Cardiac fibroblast (primary cell): ENCODE measurements at places on chromosomes 5 and 9.

- no peak for DNase-seq
Measured at GRCh38 chr5:51273021-51273420, 110.2 kb upstream of the ISL1 start.

DNA sequence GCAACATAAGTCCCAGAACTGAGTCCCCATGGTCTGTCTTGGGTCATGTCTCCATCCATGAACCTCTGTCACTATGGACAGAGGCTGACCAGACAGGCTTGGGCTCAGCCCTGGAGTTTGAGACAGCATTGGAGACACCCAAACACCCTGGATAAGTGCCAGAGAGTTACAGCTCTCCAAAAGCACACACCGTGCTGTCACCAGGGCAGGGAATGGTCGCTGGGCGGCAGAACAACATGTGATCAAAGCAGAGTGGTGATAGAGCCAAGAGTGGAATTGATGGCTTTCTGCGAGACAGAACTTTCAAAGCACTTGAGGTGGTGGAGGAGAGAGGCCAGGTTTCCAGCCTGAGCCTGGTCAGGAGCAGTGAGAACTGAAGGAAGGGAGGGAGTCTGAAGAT lies 50.1 kb downstream of the DRD1 start:
- no peak for DNase-seq

DNA sequence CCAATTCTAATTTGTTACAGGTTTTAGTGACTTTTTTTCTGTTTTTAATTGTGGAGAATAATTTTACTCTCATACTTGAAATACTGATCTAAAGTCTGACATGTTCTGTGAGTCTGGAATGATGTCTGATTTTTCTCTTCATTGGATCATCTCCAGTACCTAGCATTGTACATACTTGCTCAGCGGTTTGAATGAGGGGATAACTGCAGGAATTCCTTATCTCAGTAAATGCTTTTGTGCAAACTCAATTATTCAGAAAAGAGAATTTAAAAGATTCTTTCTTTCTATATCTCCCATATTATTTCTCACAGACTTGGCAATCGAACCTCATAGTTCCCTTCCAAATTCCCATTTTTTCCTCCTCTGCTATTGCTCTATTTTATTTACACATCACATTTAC lies 397.9 kb upstream of the SGCD start:
- DNase-seq: no peak

DNA sequence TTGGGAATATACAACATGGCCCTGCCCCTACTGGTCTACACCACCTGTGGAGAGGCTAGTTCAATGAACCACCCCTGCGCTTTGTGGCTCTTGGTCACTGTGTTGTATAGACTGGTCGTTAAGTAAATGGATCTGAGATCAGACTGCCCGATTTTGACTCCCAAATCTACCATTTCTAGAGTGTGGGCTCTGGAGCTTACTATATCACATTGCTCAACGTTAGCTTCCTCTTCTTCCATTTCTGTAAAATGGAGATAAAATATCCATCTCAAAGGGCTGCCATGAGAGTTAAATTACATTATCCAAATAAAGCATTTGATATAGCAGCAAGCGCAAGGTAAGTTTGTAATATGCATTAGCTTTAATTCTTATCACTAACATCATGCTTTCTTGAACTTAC lies 52.7 kb upstream of the IFNK start:
- no peak for DNase-seq

- DNase-seq: peak; percentile 41
Measured at GRCh38 chr5:10594591-10595210, 30.8 kb downstream of the ANKRD33B start.

GRCh38 chr9:75390951-75391350 lies 302.6 kb downstream of the OSTF1 start:
- no peak for DNase-seq

DNA sequence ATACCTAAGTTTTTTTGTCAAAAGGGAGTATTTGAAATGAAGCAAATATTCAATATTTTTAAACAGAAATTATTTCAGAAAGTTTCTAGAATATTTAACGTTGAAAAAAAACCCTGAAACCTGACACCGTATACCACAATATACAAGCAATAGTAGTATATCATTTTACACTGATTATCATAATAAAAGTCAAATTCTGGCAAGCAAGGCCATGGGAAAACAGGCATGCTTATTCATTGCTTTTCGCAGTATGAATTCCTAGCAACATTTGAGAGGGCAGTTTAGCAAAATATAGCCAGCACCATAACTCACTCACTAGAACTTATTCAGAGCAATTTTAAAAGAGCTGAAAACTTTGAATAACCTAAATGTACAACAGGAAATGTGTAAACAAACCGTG lies 46.1 kb downstream of the ERAP1 start:
- no peak for DNase-seq

DNA sequence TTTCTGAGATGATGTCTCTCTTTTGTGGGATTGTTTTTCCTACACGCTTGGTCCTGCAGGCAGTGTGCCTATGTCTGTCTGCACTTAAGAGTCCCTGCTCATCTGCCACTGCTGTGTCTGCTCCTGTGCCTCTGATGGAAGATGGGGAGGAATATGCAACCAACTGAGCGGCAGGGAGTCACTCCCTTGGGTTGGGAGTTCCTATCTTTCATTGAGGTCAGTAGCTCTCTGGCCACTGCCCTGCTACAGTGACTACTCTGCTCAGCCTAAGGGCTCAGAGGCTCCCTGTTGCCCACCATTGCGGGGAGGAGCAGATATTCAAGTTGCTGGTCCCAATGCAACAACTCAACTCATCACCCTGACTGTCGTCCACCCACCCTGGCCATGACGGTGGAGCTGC lies 13.4 kb upstream of the FAM163B start:
- DNase-seq: no peak

GRCh38 chr9:121786543-121786948 lies 135.1 kb downstream of the DAB2IP start:
- DNase-seq: no peak
